ENCODE measurements at places on chromosomes 1 and 21.
A peak's percentile ranks its signal among the peaks of the same experiment; 100 is the strongest.

GRCh38 chr1:155006601-155007101 is 4.0 kb downstream of the ZBTB7B start:
- no peak for DNase-seq

DNA sequence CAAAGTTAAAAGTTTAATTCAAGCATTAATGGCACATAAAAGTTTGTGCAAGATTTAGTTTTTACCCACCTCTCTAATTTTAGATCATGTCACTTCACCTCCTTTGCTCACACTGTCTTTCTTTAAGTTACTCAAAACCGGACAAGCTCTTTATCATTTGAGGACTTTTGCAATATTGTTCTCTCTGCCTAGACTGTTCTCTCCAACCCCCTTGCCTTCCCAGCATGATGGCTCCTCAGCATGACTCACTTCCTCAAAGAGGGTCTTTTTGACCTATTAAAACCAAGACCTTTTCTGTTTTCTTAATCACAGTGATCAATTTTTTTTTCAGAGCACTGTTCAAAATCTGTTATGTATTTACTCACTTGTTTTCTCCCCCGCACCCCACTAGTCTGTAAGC is 61.3 kb downstream of the XKR8 start:
- DNase-seq = no peak

- DNase-seq = no peak
Observed at GRCh38 chr1:3432306-3432705, 22.2 kb upstream of the ARHGEF16 start.

GRCh38 chr1:227191607-227192006 is 126.7 kb downstream of the CDC42BPA start:
- DNase-seq = no peak

DNA sequence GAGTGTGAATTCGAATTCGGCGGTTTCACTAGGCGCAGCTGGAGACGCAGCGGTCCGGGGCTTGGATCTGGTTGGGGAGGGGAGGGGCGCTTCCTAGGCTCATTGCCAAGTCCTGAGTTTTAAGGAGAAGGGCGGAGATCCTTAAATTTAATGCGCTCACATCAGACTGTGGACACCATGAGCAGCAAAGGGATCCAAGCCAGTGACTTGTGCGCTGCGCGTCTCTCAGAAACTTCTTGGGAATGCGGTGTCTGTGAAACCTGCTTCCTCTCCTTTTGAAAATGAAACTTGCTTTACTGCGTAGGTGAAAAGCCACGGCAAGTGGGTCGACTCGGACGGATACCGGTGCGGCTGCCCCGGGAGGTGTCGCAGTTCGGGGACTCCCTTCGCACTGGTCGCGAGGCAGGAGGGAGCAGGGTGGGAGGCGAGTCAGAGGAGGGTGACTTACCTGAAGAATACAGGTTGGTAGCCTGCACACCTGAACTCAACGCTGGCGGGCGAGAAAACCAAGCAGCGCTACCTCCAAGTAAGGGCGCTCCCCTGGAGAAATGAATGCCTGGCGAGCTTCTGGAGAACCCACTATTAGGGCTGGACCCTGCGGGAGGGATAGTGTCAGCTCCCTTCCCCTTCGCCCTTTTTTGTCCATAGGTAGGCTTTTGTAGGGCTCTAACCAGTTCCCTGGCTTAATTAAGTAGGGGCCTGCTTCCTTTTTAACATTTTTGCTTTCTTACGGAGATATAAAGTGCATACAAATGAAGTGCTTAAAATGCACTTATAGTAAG is 992 bp downstream of the TENT5C start:
- DNase-seq = peak; percentile 51

DNA sequence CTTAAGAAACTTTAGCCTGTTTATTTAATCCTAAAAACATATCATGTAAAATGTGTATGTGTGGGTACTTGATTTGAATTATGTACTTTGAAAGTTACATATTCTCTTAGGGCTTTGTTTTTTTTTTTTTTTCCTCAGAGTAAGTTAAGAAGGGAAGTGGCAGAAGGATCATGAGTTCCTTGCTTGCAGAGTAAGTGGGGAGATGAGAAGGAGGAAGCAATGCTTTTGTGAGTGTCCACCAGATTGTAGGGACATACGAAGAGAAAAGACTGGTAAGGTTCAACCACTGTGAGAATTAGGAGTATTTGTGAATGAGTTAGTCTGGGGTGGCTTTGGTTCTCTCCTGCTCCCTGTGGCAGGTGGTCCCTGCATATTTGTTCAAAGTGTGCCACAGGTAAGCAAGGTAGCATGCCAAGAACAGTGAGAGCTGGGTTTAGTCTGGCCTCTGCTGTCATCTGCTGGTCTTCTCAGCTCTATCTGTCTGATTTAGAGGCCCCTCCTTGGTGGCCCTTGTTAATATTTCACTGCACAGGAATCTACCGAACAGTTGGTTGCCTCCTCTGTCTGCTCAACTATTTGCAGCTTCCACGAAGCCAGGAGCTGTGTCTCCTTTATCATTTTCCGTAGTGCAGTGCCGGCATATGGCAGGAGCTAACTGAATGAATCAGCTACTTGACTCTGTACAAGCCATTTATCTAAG is 9.5 kb downstream of the DNM3 start:
- no peak for DNase-seq
